GM10248 (cell line): ENCODE measurements at places on chromosomes 1 and 21.
A peak's percentile ranks its signal among the peaks of the same experiment; 100 is the strongest.

- DNase-seq, result no peak
Measured at GRCh38 chr1:167881786-167882185, 32.1 kb downstream of the ADCY10 start.

DNA sequence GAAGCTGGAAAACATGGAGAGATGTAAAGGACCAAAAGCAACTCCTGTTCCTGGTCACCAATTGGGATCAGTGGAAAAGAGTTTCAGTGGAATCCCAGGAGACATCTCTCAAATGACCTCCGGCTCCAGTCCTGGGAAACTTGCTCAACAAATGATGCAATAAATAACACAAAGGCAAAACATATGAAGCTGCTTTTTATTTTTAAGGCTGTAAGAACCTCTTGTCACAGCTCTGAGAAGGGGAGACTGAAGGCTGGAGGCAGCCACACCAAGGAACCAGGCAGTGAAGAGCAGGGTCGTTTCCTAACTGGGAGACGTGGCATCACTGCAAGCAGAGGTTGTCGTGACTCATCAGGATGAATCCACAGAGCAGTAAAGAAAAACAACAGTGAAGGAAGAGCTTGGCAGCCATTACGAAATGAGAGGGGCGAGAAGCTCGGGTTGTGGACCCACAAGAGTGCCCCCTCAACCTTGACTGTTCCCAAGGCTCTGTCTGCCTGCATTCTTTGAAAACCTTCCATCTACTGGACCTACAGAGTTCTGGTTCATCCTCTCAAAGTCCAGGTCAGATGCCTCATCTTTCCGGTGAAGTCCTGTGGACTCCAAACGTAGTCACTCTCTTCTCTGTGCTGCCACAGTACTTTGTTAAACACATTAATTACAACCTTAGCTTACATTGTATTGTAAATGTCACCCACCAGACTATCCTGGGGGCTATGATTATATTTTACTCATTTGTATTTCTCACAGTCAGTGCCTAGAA lies 32.1 kb downstream of the JAK1 start:
- DNase-seq, result no peak

DNA sequence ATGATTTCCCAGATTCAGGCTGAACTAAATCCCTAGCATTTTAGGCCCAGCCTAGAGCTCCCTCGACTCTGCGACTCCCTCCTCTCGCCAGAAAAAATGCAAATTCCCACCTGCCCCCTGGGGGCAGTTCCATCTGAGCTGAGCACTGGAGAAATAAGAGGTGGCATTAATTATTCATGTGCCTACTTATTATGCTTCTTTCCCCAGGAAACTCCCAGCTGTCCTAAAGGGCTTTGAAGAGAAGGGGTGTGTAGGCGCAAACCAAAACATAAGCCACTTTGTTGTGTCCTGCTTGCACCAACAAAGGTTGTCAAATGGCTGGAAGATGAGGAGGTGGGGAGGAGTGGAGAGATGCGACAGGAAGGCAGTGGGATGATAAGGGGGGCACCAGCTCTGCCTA lies 41.4 kb upstream of the GOLT1A start:
- DNase-seq, result no peak

DNA sequence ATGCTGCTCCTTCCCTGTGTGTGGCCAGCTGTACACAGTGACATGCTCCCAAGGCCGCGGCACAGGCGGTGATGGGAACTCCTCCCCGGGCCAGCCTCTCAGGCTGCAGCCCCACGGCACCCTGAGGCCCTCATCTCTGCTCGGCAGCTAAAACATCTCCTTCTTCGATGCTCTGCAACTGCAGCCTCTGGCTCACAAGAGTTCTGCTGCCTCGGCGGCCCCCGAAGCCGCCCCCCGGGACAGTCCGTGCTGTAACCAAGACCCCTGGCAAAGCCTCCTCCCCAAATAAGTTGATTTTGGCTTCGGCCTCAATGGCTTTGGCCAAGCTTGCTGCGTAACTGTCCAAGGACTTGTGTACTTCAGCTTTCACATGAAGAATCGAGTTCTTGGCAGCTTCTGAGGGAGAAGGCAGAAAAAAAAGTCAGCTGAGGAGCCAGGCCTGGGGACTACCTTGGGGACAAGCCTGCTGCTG lies 51.3 kb downstream of the GPR161 start:
- DNase-seq, result peak; percentile 11

DNA sequence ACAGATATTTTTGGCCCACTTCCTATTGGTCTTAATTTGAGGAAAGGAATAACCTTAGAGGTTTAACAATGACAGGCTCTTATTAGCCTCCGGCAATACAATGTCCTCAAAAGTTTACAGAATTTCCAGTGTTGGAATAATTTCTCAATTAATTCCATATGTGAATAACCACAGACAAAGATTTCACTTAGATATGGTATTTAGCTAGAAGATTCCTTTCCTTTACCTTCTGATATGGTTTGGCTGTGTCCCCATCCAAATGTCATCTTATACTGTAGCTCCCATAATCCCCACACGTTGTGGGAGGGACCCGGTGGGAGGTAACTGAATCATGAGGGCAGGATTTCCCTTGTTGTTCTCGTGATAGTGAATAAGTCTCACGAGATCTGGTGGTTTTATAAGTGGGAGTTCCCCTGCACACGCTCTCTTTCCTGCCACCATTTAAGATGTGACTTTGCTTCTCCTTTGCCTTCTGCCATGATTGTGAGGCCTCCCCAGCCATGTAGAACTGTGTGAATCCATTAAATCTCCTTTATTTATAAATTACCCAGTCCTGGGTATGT lies 54.9 kb upstream of the RGS7 start:
- DNase-seq, result no peak

GRCh38 chr1:6738987-6739676 lies 37.5 kb upstream of the DNAJC11 start:
- no peak for DNase-seq

DNA sequence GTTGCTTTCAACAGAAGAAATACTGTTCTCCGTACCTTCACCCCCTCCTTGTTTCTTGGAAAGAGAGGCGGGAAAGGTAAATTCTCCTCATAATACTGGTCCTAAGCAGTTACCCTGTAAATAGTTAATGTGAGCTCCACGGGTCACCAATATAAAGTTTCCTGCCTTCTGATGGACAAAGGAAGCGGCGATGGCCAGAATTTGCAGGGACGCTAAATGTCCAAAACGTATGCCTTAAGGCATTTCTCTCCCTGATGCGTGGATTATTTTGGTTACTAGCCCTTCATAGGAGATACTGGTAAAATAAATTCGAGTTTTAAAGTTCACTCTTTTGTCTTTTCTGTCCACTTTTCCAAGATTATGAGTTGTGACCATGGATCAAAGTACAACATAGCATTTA lies 898 bp upstream of the PTGS2 start:
- DNase-seq, result no peak

DNA sequence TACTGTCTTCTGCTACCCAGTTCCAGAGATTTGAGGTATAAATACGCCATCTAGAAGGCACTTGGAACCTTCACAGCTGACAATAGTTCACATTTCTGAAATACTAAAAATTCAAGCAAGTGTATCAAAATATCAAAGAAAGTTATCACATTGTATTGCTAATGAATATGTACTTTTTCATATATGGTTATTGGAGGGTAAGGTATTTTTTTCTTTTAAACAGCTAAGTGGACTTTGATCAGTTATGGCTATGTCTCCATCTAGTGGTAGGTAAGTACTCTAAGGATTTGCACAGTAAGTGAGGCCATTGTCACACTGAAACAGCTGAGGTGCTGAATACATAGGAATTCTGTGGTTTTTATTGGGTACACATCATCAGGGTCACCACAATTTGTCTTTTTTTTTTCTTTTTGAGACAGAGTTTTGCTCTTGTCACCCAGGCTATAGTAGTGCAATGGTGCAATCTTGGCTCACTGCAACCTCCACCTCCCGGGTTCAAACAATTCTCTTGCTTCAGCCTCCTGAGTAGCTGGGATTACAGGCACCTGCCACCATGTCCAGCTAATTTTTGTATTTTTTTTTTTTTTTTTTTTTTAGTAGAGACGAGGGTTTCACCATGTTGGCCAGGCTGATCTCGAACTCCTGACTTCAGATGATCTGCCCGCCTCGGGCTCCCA lies 49.1 kb upstream of the CR2 start:
- DNase-seq, result peak; percentile 62

- no peak for DNase-seq
Measured at GRCh38 chr21:27819299-27819698, 852.4 kb upstream of the ADAMTS5 start.

DNA sequence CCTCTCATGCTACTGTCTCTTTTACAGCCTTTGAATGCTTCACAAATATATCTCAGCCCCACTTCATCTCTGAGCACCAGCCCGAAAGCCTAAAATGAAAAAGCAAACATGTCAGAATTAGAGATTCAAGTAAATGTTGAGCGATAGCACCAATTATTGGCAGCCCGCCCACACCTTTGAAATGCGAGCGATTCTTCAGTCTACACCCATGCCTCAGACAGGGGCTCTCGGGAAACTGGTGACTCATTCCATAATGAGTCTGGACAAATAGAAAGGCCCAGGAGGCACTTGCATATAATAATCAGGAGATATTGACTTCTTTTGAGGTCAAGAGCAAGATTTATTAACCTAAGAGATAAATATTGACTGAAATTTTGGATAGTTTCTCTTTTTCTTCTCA lies 487.3 kb upstream of the PTBP2 start:
- DNase-seq, result no peak
